ENCODE measurements at places on chromosomes 13 and 19.

GRCh38 chr19:41887711-41888382, 4.9 kb downstream of the ARHGEF1 start:
- peak; percentile 60 for DNase-seq

DNA sequence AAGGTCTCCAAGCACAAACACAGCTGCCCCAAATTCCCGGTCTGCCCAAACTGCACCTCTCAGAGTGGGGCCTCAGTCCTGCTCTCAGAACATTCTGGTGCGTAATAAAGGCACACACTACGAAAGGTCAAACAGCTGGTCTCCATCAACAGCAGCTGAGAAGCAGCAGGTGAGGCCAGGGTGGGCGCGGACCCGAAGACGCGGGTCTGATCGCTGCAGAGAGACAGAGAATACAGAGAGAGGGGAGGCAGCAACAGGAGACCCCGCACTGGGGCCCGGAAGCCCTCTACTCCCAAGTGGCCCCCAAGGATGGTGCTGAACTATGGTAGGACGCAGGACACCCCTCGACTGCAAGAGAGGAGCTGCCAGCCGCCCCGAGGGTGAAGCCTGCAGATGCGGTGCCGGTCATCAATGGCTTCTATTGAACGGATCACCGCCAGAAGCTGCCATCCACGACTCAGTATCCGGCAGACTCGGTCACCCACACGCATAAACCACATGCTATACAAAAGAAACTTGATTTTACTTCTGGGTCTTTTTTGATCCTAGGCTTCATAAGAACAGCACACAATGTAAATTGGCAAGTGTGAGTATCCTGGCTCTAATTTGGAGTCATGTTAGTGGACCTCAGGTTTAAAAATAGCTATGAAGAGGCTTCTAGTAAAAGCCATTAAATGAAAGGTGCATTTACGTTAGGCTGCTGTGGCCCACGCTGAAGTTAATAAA, 33.4 kb downstream of the STK24 start:
- no peak for DNase-seq

DNA sequence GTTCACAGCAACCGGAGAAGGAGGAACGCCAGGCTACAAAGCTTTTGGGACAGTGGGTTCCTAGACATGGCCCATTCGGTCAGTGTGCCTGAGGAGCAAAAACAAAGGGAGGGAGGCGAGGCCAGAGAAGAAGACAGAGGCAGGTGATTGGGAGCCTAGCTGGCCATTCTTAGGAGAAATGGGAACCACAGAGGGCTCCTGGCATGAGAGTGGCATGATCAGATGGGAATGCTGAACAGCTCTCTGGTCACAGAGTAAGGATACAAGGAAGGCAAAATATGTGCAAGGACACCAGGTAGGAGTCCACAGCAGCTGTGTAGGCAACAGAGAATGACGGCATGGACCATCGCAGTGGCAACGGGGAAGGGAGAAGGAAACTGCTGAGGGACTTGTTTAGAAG, 82.4 kb downstream of the EFNB2 start:
- DNase-seq, result no peak

DNA sequence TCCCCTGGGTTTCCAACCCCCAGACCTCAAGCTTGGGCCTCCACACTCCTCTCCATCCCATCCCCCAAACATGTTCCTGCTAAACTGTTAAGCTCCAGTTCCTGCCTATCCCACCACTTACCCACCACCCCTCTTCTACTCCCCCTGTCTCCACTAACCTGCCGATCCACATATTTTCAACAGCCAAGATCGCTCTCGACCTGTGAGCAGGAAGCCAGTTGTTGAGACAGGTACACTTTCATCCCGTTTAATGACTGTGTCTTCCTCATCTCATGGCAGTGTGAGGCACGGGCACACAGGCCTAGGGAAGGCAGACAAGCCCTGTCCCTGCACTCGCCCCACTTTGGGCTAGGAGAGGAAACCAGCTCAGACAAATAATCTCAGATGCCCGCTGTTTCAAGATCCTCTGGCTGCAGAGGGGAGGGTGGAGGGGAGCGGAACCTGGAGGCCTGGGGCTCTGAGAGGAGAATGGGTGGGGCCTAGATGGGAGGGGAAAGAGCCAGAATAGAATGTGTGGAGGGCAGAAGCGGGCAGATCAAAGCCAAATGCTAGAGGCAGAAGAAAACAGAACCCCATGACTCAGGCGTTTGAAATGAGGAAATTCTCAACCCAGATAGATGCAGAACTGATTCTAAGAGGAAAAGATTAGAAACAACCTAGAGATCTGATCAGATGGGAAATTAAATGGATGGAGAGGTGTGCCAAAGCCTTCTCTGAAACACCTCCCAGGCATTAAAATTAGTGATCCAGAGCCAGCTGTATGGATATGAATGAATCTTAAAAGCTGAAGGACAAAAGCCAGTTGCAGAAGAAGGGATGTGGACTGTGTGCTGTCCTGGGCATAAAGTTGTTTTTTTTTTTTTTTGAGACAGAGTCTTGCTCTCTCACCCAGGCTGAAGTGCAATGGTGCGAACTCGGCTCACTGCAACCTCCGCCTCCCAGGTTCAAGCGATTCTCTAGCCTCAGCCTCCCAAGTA, 16.9 kb upstream of the CYP2S1 start:
- DNase-seq, result no peak
